ENCODE measurements at places on chromosomes 13 and 19. TPM values are rescaled to one million over a fixed set of nuclear protein-coding genes. Genes with fewer than 3 reads are reported as not detected.

GRCh38 chr19:11024259-11024658 lies 63.4 kb downstream of the SMARCA4 start:
- H3K27me3 ChIP-seq, result no peaks in the 10 kb centered on the region
- no peak overlapping the region for H3K27ac ChIP-seq
- H3K36me3 ChIP-seq, result peaks cover 98% of the 10 kb centered on the region
- no peaks in the 10 kb centered on the region for H3K4me1 ChIP-seq

- H3K4me3 ChIP-seq, result no peak overlapping the region
- DNase-seq, result peak; percentile 9
- no peaks in the 10 kb centered on the region for H3K4me1 ChIP-seq
- H3K36me3 ChIP-seq, result no peaks in the 10 kb centered on the region
- H3K27ac ChIP-seq, result no peak overlapping the region
These were observed 126.5 kb upstream of the NBEA start for GRCh38 chr13:34815526-34815925.

DNA sequence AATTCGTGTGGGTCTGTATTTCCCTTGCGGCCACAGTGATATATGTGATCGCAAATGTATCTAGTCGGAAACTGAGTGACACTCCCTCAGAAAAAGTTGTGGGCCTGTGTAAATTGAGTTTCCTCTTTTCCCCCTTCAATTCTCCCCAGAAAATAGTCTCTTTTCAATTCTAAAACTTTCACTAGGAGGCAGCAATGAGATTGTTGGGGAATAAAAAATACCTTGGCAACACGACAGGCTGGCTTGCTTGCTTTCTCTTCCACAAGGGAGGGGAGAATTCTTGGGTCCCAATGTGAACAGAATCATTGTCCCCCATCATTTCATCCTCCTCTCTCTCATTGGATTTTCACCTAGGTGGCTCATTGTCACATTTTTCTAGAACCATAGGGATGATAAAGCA lies 3.7 kb upstream of the SOX21 start:
- no peak overlapping the region for H3K27ac ChIP-seq
- H3K4me3 ChIP-seq, result no peak overlapping the region
- no peaks in the 10 kb centered on the region for H3K4me1 ChIP-seq
- H3K27me3 ChIP-seq, result peaks cover 26% of the 10 kb centered on the region

Gene LGALS7
- 1.1 TPM for polyA plus RNA-seq

Gene C19orf67
- 0.07 TPM for polyA plus RNA-seq

Gene ATXN8OS
- polyA plus RNA-seq, result not detected

Measured in small intestine (tissue), 16 donors.